T-helper 1 cell (primary cell): ENCODE measurements at places on chromosomes 5 and 9.

DNA sequence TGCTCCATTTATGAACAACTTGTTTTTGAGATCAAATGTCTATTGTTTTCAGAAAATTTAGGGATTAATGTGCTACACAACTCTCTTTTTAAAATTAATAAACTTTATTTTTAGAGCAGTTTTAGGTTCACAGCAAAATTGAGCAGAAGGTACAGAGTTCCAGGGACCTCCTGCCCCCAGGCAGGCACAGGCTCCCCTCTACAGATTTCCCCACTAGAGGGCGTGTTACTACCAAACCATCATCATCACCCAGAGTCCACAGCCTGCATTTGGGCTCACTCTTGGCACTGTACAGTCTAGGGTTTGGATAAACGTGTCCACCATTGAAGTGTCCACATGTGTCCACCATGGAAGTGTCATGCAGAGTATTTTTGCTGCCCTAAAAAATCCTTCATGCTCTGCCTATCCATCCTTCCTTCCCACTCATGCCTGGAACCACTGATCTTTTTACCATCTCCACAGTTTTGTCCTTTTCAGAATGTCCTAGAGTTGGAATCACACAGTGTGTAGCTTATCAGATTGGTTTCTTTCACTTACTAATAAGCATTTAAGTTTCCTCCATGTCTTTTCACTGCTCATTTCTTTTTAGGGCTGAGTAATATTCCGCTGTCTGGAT, 61.7 kb downstream of the MRPL36 start:
- no peak for DNase-seq

- DNase-seq = no peak
Measured at GRCh38 chr5:74040065-74040551, 414.1 kb downstream of the ARHGEF28 start.

GRCh38 chr9:136546697-136547501, 1.1 kb upstream of the NOTCH1 start:
- DNase-seq = peak; percentile 48

GRCh38 chr5:150641006-150641570, 628 bp downstream of the SYNPO start:
- DNase-seq = no peak

GRCh38 chr9:93093127-93093876, 2.7 kb upstream of the CARD19 start:
- DNase-seq = no peak

- DNase-seq = no peak
Measured at GRCh38 chr5:104347119-104347708, 784.6 kb upstream of the NUDT12 start.

DNA sequence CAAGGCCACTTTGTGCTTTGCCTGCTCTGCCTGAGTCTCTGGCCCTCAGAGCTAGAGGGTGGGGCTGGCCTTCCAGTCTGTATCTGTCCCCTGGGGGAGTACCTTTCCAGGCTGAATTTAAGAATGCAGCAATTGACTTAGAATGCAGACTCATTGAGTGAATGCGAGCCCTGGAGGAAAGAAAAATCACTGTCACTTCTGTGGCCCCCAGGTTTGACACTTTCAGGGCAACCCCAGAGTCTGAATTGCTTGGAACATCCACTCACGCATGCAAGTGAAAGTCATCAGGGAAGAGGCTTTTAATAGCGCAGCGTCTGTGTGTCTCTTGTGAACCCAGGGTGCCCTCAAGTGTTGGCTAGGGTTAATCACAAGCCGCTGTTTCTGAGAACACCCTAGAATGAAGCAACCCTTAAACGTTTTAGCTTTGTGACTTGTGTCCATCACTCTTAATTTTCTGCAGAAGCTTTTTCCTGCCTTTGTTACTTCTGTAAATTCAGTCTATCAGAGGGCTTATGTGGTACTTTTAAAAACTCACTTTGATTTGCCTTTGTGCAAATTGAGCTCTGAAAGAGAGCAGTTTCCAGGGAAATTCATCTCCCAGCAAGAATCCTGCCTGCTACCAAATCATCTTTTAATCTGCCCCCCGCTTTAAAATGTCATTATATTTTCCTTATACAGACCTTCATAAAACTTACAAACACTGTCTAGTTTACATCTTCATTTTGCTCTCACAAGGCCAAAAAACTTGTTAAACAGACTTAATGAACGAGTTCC, 146.8 kb upstream of the IQGAP2 start:
- peak; percentile 84 for DNase-seq

DNA sequence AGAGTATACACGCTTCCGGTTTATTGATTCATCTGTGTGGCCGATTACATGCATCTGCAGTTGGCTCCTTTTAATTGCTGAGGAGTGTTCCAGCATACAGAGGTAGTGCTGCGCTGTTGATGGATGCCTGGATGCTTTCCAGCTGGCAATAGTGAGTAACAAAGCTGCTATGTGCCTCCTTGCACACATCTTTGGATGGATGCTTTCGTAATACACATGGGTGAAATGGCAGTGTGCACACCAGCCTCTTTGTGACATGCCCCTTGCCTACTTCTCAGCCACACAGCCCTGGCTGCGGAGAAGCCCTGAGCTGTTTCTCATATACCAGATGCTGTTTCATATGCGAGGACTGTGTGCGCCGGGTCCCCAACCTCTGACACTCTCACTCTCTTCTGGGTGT, 151.0 kb downstream of the GADD45G start:
- no peak for DNase-seq
